Psoas muscle (tissue), 8 donors: ENCODE measurements at places on chromosomes 6 and 20. TPM values are rescaled to one million over a fixed set of nuclear protein-coding genes. Genes with fewer than 3 reads are reported as not detected.

DNA sequence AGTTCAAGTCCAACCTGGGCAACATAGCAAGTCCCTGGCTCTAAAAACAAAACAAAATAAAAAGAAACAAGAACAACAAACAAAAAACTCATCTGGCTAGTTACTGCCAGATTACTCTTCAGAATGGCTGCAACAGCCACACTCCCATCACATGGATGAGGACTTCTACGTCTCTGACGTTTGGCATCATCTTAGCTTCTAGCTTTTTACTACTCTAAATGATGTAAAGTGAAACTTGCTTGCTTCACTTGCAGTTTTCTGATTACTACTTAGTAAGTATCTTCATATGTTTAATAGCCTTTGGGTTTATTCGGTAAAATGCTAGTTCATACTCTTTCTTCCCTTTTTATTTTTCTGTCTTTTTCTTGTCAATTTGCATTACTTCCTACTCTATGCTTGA, 161.1 kb upstream of the CARMIL1 start:
- no peak for DNase-seq

The OR2W1 gene
- polyA plus RNA-seq, result not detected

- DNase-seq, result no peak
Observed at GRCh38 chr6:163408352-163408991, 6.0 kb upstream of the QKI start.

GRCh38 chr20:9590189-9590588, 75.8 kb downstream of the LAMP5 start:
- no peak for DNase-seq

DNA sequence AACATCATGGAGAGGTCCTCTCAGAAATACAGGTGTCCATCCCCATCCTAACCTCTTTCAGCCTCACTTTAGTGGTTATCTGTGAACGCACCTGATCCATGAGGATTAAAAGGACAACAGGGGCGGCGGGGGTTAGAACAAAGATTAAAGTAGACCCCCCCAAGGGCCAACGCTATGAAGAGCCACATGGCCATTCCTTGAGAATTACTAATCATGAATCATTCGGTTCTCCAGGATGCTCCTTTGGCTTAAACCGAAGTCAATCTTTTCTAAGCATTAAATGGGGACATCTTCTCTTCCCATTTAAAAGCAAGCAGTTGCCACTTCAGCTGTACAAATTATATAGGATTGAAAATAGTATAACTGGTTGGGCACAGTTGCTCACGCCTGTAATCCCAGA, 212.4 kb downstream of the GMPR start:
- no peak for DNase-seq

GRCh38 chr6:19033683-19034082, 646.5 kb downstream of the RNF144B start:
- no peak for DNase-seq

DNA sequence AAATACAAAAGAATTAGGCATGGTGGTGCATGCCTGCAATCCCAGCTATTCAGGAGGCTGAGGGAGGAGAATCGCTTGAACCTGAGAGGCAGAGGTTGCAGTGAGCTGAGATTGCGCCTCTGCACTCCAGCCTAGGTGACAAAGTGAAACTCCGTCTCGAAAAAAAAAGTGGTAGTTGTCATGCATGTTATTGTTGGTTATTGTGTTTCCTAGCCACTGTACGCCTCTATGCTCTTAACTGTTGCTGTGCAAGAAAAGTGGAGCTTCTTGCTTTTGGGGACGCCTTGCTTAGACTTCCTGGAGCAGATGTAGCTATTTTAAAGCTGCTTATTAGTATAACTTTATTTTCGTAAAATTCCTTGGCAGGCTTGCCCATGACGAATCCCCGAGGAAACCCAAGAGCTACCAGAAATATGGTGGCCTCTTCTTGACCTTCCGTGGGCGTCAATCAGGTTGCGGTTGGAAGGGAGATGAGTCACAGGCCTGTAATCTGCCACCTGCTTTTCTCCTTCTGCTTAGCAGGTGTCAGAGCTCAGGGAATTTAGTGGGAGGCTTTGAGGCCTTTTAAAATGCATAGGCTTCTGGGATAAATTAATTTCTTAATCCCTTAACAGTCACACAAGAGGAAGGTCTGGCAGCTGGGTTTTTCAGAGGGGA, 17.3 kb downstream of the GABRR2 start:
- DNase-seq, result peak; percentile 78

GRCh38 chr20:5511930-5512329, 195.2 kb upstream of the PROKR2 start:
- DNase-seq, result no peak

- DNase-seq, result no peak
Observed at GRCh38 chr20:23367770-23368169, 5.8 kb downstream of the GZF1 start.

GRCh38 chr6:108758884-108759283, 89.3 kb upstream of the ARMC2 start:
- DNase-seq, result no peak

DNA sequence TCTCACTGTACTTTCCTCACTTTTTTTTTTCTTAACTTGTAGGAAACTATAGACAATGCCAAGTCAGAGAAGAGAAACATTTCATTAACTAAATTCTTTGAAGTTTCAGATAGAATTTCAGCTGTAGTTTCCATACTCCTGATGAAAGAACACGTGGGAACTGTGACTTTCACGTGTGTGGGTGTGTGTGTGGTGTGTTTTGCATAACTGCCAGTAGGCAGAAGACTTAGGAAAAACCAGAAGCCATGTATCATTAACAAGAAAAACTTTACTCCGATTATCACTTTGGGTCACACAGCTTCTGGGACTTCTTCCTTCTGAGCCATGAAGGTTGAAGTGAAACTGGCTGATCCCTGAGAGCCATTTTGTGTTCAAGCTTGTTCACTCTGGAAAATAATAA, 483.3 kb downstream of the TFAP2B start:
- no peak for DNase-seq

GRCh38 chr20:6632187-6632586, 135.3 kb upstream of the BMP2 start:
- DNase-seq, result peak; percentile 26

The SMIM8 gene
- polyA plus RNA-seq, result 3.7 TPM

- DNase-seq, result no peak
Observed at GRCh38 chr6:129685662-129686031, 24.3 kb downstream of the ARHGAP18 start.

DNA sequence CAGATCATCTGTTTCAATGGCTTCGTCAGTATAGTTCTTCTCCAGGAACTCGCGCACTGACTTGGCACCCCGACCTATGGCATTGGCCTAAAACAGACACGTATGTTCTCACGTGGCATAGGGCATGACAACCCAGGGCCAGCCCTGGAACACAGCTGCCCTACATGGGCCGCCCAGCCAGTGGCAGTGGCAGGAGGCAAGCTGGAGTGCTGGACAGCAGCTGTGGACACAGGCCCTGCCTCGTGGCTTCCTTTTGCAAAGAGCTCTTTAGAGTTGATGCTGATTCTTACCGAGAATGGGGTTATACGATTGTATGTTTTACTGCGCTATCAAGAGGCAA, 5.0 kb downstream of the PSMA7 start:
- DNase-seq, result peak; percentile 70

The CGAS gene
- polyA plus RNA-seq, result 0.36 TPM

The CALHM5 gene
- polyA plus RNA-seq, result 0.52 TPM

GRCh38 chr20:32438331-32438858, 80.3 kb downstream of the ASXL1 start:
- DNase-seq, result no peak

The DYNLRB1 gene
- 179 TPM for polyA plus RNA-seq

The SERINC1 gene
- polyA plus RNA-seq, result 105 TPM

DNA sequence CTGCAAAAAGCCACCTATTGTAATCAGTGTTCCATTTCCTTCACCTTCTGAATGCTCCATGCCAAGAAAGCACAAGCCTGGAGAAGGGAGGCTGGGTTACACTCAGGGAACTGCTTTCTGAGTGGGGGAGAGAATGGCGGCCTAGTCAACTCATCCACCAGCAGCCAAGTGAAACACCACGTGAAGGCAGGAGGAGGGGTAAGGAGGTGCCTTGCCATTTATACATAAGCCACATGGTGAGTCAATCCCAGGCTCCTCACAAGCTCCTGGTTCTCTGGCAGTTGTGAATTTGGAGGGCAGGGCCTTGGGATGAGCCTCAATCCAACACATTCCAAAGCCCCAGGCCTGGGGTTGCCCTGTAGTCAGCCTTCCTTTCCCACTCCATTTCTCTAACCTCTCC, 149.4 kb downstream of the CD24 start:
- no peak for DNase-seq

DNA sequence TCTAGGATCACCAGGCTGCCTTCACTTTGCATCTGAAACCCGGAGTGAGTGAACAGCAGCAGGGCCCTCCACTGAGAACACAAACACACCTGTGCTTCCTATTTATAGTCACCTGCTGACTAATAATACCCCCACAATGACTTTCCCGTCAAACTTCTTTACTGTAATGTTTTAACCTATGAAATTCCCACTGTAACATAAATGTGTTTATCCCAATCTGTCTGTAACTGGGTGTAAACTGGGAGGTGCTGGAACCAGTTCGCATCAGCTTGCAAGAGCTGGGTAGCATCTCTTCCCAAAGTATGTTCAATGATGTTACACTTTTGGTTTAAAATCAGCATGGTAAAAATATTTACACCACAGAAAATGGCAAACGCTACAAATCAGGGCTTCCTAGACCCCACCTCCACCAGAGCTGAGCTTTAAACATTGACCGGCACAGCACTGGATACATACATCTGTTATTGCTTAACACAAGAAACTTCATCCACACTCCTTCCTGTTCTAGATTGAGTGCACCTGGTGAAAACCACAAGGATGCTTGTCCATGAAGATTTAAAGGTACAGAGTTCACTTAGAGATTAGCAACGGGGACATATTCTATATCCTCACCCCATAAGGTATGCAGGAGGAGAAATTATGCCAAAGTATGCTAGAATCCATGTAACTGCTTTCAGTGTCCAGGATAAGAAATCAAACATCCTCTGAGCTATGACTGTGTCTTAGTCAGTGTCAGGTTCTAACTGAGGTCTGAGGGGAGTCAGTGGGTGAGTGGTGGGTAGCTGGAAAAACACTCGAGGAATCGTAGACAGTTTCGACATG, 79.0 kb downstream of the ALDH8A1 start:
- DNase-seq, result no peak

- DNase-seq, result no peak
Observed at GRCh38 chr6:86107985-86108384, 465.3 kb upstream of the SYNCRIP start.
